ENCODE measurements at places on chromosomes 4 and X. TPM values are rescaled to one million over a fixed set of nuclear protein-coding genes. Genes with fewer than 3 reads are reported as not detected.

GRCh38 chr4:149140841-149141240 lies 674.8 kb downstream of the IQCM start:
- no peak for DNase-seq

DNA sequence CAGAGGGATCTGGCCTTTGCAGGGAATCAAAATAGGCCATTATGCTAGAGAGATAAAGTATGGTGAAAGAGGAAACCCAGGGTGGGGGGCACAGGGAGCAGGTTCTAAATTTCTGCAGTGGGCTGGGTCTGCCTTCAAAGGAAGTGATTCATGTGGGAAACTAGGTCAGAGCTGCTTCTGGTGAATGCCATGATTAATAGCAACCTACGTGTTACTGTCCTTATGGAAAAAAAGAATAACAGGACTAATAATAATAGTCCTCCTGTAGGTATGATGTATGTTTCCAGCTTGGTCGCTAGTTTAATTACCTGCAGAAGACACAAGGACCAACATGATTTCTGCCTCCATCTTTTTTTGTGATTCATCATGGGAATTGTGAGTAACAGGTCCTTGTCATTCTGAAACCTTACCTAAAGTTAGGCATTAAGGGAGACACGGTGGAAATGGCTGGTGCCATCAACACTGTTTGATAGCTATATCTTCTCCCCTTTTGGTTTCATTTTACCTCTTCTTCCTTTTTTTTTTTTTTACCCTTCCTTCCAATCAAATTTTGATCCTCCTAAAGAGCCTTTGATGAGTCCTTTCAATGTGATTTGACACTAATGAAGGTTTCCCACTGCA lies 180.4 kb downstream of the CPEB2 start:
- no peak for DNase-seq

DNA sequence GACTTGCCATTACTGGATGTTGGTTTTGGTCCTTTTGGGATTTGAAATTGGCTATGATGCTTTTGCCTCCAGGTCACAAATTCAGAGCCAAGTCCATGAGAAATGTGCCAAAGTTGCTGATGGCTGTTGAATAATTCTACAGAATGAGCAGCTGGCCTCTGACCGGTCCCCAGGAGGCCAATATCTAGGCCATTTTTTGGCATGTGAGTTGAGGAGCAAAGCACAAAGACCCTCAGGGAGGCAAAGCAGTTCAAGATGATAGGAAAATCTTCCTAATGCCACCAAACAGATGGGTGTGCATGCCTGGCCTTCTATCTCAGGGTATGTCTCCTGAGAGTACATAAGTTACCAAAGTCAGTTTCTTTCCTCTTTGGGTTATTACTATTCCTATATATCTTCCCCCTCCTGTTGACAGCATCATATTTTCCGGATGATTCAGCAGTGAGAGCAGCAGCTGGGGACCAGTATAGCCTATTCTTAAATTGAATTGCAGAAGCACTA lies 44.4 kb downstream of the SEL1L3 start:
- DNase-seq: no peak

GRCh38 chrX:37677765-37678164 lies 7.8 kb upstream of the XK start:
- no peak for DNase-seq

Gene CT55
- not detected for total RNA-seq

Data from suprapubic skin (tissue), 4 donors.